CMK (cell line): ENCODE measurements at places on chromosomes 13 and 19.

DNA sequence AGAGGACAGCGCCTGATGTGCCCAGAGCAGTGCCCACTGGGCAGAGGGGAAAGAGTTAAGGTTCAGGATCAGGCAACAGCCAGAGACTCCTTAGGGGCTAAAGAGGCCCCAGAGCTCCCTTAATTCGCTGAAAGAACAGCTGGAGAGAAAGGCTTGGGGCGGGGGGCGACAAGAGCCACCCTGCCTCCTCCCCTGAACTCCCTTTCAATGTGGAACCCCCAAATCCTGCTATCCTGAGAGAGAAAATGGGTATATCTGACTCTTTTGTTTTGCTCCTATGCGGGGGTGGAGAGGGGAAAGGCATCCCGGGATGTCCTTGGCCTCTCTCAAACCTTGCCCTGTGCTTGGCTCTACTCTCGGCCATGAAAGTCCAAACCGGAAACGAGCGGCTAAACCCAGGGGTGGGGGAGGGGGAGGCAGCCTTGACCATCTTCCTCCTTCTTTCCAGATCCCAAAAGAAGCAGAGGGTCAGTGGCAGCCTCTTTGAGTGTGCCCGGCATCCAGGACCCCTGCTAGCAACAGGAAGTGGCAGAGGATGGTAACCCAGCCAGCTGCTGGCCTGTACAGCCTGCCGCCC, 4.7 kb downstream of the PRKACA start:
- DNase-seq = no peak

- no peak for DNase-seq
These were observed at the start of gene ZNF556 for GRCh38 chr19:2867025-2867991. Gene ZNF556 (plus strand): TSS chr19:2867335. CDS start chr19:2867422, 87 bp downstream.

DNA sequence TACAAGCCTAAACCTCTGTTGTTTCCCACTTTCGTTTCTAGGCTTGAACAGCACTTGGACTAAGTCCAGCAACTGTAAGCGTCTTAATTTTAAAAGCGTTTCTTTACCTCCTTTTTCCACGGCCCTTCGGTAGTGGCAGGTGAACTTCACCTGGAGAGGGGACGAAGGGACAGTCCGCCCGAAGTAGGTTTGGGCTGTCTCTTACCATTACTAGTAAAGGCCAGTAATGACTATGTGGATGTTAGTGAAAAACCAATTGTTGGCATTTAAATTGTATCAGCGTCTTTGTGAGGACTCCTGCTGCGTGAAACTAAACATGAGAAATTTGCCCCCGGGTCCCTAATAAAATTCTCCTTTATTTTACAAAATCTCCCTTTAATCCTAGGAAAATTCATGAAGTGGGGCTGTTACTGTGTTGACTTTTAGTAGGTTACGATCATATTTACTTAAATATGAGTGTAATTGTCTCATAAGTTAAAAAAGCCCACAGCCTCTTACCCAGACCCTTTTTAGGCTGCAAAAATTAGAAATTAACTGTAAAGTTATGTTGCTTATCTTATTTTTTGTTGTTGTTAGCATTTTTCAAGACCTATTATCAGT, 983 bp downstream of the ITM2B start:
- DNase-seq = no peak

- no peak for DNase-seq
These were observed 70.0 kb downstream of the MZT1 start for GRCh38 chr13:72657379-72657778.

DNA sequence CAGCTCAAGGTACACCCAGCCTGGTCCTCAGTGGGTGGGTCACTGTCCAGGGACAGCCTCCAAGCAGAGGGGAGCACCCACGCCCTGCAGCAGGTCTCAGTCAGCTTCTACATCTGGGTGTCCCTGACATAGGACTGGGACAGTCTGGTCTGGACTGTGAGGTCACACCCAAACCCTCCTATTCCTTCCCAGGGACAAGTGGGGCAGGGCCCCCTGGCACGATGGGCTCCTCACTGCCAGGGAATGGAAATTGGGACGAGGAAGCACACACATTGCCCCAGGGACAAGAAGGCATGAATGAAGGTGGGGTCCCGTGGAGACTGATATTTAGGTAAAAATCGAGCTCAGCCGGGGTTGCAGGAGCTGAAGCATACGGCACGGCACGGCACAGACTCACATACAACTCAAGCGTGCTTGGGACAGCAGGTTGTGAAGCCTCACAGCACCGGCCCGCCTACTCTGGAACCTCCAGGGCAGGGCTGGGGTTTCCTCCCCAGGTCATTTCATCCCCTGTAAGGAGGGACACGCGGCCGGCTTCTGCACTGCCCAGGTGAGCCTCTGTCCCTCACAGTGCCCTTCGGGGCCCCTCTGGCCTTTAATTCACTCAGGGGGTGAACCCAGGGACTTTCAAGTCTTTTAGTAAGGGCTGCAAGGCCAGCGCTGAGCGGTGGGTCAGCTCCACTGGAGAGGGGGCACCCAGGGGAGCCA, 3.5 kb downstream of the PNMA8B start:
- no peak for DNase-seq

- no peak for DNase-seq
These were observed 149.9 kb downstream of the MYO16 start for GRCh38 chr13:108779308-108779707.

GRCh38 chr19:55305983-55306562, 19.1 kb downstream of the TMEM150B start:
- DNase-seq = no peak

GRCh38 chr13:110177790-110178189, 129.2 kb downstream of the COL4A1 start:
- DNase-seq = no peak
